M059J (cell line): ENCODE measurements at places on chromosomes 11 and 22.
A peak's percentile ranks its signal among the peaks of the same experiment; 100 is the strongest.

DNA sequence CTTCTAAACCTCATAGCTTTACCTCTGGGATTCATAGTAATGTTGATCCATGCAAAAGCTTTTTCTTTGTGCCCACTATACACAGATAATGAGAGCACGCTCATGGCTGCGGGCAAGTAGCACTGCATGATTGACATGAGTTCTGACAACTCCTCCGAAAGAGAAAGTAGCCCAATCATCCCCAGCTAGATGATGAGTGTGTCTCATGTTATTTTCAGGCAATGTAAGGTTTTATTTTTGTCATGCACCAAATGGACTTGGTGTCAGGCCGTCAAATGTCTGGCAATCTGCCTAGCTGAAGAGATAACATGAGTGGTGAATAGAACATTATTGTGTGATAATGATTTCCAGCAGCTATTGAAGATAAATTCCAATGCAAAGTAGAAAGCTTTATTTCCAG lies 662.6 kb downstream of the NTM start:
- DNase-seq = no peak

- DNase-seq = no peak
These were observed 68.3 kb downstream of the HIPK3 start for GRCh38 chr11:33325451-33325850.

DNA sequence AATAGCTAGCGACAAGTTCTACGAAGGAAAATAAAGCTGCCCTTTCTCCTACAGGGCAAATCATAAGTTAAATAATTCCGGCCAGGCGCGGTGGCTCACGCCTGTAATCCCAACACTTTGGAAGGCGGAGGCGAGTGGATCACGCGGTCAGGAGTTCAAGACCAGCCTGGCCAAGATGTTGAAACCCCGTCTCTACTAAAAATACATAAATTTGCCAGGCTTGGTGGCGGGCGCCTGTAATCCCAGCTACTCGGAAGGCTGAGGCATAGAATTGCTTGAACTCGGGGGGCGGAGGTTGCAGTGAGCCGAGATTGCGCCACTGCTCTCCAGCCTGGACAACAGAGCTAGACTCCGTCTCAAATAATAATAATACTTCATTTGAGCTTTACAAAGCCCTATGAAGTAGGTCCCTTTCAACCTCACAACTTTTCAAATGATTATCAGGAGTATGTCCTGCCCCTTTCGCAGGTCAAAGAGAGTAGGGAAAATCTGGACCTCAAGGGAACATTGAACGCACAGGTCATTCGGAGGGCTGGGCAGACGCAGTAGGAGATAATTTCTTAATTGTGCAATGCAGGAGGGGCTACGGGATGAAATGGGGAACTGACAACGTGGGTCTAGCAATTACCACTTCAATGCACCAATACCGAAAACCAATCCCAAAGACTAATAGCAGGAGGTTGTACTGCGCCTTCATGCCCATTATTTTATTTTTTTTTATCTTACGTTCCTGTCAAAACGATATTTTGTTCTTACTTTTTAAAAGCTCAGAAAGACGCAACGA lies 590 bp downstream of the COMMD9 start:
- no peak for DNase-seq

DNA sequence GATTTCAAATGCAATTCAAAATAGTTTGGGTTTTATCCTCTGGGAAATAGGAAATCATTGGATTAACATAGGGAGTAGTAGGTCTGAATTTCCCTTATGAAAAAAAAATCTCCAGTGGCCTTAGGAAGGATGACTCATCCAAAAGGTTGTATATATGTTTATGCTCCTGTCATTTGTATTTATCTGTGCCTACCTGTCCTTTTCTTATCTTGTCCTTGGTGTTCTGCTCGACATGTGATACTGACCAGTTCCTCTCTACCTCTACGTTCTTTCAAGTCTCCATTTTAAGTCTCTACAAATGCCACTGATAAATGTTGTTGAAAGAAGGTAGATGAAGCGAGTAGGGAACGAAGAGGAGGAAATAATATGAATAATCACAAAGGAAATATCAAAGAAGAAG lies 3.0 kb upstream of the SOX6 start:
- no peak for DNase-seq

GRCh38 chr11:44190883-44191230 lies 95.4 kb downstream of the EXT2 start:
- DNase-seq = peak; percentile 13

- no peak for DNase-seq
These were observed 18.4 kb downstream of the SPATA19 start for GRCh38 chr11:133826866-133827265.

DNA sequence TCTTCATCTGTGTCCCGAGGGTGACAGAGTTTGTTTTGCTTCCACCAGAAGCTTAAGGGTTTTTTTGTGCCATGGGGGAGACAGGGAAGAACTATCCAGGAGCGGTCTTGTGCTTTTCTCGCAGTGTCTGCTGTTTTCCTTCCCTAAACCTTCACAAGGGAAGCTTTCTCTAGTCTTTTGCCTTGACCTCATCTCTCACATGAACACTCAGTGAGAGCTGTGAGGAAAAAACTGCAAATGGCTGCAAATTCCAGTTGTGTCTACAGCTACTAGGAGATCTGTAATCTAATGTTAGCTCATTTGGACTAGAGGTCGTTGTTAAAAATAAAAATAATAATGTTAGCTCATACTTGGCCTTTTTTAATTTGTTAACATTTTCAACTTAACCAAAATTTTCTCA lies 264.7 kb upstream of the SESN3 start:
- DNase-seq = no peak

- DNase-seq = peak; percentile 38
These were observed 56.3 kb downstream of the KREMEN1 start for GRCh38 chr22:29128891-29129807.

DNA sequence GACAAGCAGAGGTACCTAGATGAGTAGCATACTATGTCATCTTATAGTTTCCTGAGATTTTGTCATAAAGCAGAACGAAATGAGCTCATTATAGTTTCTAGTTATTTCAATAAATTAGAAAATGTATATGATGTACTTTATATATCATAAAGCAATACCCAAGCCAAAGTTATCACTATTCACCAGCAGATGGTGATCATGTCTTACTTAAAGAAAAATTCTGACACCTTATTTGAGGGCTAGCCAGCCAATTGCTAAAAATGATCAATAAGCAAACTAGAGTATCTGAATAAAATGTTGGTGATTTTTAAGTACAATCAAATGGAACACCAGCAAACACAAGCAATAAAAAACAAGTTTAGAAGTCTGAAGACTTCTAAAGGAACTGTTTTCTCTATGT lies 44.1 kb downstream of the RSF1 start:
- no peak for DNase-seq

- DNase-seq = no peak
These were observed 40.2 kb upstream of the B3GAT1 start for GRCh38 chr11:134452026-134452837.

- DNase-seq = no peak
These were observed 34.0 kb downstream of the KCNC1 start for GRCh38 chr11:17768547-17768946.

DNA sequence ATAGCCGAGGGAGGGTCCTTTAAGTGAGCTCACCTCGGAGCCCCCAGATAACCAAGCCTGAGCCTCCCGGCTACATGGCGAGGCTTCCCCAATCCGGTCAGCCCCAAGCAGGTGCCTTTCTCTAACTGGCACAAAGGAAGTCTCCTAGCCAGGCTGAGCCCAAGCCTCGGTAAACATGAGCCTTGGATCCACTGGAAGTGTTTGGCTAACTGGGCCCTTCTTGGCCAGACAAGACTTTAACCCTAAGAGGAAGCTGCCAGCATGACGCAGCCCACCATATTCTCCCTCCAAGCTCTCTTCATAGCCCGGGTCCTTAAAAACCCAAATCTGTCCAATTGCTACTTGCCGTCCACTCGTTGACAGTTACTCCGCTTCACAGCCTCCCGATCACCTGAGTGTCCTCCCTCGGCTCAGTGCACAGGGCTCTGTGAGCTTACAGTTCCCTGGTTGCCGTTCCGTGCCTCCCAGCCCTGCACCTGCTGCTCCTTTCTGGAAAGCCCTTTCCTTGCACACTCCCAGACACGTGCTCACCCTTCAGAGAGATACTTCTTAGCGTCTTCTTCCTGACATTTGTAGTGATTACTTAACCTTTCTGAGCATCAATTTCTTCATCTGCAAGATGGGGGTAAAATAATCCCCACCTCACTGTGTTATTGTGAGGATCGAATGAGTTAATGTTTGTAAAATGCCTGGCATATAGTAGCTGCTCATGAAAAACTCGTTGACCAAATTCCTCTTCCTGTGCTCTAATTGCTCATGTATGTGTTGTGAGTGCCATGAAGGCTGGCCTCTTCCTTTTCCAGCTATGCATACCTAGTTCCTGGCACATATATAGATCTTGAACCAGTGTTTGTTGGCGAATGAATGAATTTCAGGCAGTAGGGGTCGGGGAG lies 25.6 kb downstream of the TXN2 start:
- no peak for DNase-seq

- no peak for DNase-seq
These were observed 4.6 kb downstream of the TECTA start for GRCh38 chr11:121105481-121106195.

- peak; percentile 79 for DNase-seq
These were observed 7.6 kb downstream of the NECTIN1 start for GRCh38 chr11:119721129-119722120.

DNA sequence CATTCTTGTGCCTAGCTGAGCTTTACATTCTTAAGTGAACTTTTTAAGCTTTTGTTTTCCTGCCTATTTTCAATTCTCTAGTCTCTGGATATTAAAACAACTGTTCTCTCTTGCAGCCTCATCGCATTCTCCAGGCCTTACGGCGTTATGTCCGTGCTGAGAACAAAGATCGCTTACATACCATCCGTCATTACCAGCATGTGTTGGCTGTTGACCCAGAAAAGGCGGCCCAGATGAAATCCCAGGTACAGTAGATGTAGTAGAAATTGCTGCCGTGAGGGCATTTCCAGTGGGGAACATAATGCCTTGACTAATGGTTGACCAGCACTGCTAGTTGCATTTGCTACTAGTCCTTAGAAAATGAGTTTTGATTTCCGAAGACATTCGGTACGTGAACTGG lies 29.7 kb upstream of the ST14 start:
- no peak for DNase-seq

- peak; percentile 73 for DNase-seq
These were observed 104.0 kb downstream of the FAR1 start for GRCh38 chr11:13772223-13773046.

DNA sequence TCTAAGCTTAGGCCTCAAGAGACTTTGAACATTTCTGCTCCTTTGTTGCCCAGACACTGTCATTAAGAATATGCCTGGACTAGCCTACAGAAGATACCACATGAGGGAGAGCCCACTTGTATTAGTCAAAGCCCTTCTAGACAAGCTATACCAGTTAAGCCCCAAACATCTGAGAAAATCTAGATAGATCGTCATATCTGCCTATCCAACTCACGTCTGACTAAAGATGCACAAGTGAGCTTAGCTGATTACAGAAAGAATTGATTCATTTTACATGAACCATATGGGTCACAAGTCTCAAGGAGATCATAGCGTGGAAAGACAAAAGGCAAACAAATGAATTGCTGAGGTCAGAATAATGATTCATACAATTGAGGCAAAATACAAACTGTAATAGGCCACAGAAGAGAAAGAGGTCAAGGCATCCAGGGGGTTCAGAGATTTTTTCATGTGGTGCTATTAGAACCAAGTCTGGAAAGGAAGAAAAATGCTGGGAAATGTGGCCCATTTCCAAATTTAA lies 1155.5 kb upstream of the TENM4 start:
- peak; percentile 69 for DNase-seq

GRCh38 chr11:80970037-80970436 lies 1529.2 kb upstream of the TENM4 start:
- no peak for DNase-seq

- no peak for DNase-seq
These were observed 10.6 kb downstream of the NLRP14 start for GRCh38 chr11:7030836-7031235.

- peak; percentile 45 for DNase-seq
These were observed 176.1 kb upstream of the NCAM1 start for GRCh38 chr11:112785149-112785548.

- DNase-seq = no peak
These were observed 19.7 kb upstream of the ALX4 start for GRCh38 chr11:44329472-44330230.

DNA sequence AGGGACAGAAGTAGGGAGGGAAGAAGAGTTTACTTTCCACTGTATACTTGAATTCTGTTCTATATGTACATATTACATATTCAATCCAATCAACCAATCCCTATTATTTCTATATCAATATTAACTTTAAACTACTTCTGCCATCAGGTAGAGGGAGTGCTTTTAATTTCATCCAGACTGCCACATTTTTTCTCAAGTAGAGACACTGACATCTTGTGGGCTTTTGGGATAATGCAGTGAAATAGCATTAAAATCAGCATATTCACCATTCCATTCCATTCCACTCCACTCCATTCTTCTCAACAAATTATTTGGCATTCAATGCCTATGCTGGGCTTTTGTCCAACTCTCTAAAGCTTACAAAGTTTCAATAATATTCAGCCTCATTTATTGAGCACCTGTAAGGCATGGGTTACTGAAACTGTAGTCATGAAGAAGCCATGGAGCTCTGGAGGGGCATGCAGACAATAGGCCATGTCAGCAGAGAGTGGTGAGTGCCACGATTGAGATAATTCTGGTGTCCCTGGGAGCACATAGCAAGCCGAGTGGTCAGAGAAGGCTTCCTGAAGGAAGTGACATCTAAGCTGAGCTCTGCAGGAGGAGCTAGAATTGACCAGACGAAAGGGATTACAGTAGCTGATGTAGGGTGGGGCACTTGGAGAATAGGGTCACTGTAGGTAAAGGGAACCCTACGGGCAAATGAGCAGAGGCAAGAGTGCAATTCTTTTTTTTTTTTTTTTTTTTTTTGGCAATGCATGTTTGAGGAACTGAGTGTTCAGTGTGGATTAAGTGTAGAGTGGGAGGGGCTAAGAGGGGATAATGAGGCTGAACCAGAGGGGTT lies 12.8 kb upstream of the CLPB start:
- peak; percentile 70 for DNase-seq

- no peak for DNase-seq
These were observed 60.7 kb upstream of the MUC15 start for GRCh38 chr11:26632691-26633159.

- peak; percentile 19 for DNase-seq
These were observed 15.0 kb upstream of the ZDHHC13 start for GRCh38 chr11:19101796-19102520.

- DNase-seq = no peak
These were observed 29.1 kb upstream of the DLAT start for GRCh38 chr11:111996129-111996528.

- no peak for DNase-seq
These were observed 4.3 kb upstream of the FLI1 start for GRCh38 chr11:128689591-128689947.

- DNase-seq = peak; percentile 93
These were observed 411.5 kb upstream of the DDI1 start for GRCh38 chr11:103624708-103625623.

- DNase-seq = no peak
These were observed 15.8 kb upstream of the RBM4B start for GRCh38 chr11:66693356-66694055.

- DNase-seq = no peak
These were observed 3.3 kb downstream of the RTN4R start for GRCh38 chr22:20264614-20265452.
